ENCODE measurements at places on chromosomes 6 and 20.

DNA sequence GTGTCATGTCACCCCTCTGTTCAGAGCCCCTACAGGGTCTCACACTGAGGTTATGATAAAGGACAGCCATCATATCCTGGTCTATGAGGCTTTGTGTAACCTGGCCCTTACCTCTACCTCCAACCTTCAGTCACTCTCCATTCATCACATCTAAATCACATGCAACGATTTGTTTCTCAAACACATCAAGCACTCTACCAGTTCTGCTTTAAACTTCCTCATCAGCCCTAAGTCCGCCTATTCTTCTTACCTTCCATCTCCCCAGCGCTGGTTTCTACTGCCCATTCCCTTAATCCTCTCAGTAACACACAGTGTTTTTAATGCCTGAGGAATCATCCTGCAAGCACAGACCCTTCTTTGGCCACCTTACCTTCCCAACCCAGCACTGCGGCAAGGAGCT is 17.9 kb upstream of the BACH2 start:
- DNase-seq, result no peak
- no peaks in the 10 kb centered on the region for H3K4me1 ChIP-seq
- no peaks in the 10 kb centered on the region for H3K27me3 ChIP-seq
- H3K4me3 ChIP-seq, result no peak overlapping the region
- no peak overlapping the region for H3K27ac ChIP-seq
- no peaks in the 10 kb centered on the region for H3K36me3 ChIP-seq

DNA sequence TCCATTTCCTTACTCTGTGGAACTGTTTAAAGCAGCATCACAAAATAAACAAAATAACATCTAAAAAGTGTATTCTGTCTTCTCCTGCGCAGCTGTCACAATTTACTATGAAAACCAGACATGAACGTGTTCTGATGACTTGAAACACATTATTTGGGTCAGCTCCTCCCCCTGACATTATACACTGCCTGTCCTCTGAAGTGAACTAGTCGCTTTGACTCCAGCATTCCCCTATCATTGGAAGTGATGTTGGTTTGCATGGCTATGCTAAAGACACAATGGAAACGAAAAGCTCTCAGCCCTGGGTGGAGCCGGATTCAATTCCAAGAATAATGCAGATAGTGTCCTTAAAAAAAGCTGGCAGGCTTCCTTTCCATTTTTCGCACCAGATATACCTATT is 125.9 kb downstream of the FYN start:
- no peaks in the 10 kb centered on the region for H3K36me3 ChIP-seq
- no peak for DNase-seq
- H3K27me3 ChIP-seq, result no peaks in the 10 kb centered on the region
- H3K27ac ChIP-seq, result no peak overlapping the region

GRCh38 chr6:170049641-170050561 is 241.0 kb downstream of the DLL1 start:
- no peak overlapping the region for H3K4me3 ChIP-seq
- H3K27ac ChIP-seq, result no peak overlapping the region
- DNase-seq, result no peak

DNA sequence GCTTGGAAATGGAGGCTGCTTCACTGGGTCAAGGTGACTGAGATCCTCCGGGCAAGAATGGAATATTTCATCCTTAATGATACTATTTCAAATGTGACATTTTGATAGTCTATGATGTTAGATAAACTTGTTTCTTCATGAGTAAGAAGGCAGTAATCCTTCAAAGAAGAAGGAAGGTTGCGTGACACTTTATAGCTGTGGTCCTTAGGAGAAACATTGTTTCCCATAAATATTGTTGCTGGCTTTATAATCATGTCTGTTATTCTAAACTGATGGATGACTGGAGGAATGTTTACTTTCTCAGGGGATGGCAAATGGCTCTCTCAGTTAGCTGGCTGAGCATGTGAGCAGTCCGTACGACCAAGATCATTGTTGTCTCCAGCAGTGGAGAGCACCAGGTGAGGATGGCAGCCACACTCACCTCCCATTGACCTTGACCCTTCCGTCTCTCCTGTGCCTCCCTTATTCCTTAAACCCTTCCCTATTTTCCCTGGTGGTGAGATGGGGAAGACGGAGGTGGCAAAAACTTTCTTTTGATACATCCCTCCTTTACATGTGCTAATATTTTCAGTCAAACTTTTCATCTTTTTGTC is 171.2 kb upstream of the OLIG3 start:
- H3K27me3 ChIP-seq, result no peaks in the 10 kb centered on the region
- no peaks in the 10 kb centered on the region for H3K4me1 ChIP-seq
- H3K36me3 ChIP-seq, result no peaks in the 10 kb centered on the region
- H3K4me3 ChIP-seq, result no peak overlapping the region

DNA sequence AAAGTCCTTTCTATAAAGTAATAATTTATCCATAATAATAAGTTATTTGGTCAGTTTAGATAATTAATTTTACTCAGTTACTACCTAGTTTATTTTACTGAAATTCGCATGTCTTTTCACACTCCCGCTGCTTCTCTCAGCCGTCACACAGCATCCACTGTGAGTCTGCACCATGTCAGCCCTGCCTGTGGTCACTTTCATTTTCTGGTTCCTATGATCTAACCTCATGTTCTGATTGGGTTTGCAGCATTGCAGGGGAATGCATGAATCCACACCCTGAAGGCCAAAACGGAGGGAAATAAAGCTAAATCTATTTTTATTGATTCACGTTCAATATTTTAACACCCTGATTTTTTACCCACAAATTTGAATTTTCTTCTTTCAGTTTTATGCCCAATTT is 47.4 kb downstream of the PDE10A start:
- DNase-seq, result no peak
- H3K4me1 ChIP-seq, result no peaks in the 10 kb centered on the region
- H3K36me3 ChIP-seq, result no peaks in the 10 kb centered on the region
- no peaks in the 10 kb centered on the region for H3K27me3 ChIP-seq
- no peak overlapping the region for H3K27ac ChIP-seq

DNA sequence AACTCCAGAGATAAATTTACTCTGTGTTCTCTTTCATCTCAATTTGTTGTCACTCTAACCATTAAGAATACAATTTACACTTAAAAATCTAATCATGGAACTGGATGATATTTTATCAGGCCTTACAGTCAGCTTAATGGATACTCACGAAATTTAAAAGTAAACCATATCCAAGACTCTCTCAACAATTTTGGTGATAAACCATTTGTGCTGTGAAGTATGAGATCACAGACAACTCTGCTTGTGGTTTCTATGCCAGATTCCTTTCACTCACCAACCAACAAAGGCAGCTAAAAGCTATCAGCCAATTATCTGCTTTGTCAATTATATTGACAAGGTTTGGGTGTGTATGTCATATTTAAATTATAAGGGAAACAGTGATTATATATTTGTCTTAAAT is 155.8 kb downstream of the TRDN start:
- H3K4me1 ChIP-seq, result no peaks in the 10 kb centered on the region
- H3K36me3 ChIP-seq, result no peaks in the 10 kb centered on the region
- no peak for DNase-seq
- H3K27ac ChIP-seq, result no peak overlapping the region

DNA sequence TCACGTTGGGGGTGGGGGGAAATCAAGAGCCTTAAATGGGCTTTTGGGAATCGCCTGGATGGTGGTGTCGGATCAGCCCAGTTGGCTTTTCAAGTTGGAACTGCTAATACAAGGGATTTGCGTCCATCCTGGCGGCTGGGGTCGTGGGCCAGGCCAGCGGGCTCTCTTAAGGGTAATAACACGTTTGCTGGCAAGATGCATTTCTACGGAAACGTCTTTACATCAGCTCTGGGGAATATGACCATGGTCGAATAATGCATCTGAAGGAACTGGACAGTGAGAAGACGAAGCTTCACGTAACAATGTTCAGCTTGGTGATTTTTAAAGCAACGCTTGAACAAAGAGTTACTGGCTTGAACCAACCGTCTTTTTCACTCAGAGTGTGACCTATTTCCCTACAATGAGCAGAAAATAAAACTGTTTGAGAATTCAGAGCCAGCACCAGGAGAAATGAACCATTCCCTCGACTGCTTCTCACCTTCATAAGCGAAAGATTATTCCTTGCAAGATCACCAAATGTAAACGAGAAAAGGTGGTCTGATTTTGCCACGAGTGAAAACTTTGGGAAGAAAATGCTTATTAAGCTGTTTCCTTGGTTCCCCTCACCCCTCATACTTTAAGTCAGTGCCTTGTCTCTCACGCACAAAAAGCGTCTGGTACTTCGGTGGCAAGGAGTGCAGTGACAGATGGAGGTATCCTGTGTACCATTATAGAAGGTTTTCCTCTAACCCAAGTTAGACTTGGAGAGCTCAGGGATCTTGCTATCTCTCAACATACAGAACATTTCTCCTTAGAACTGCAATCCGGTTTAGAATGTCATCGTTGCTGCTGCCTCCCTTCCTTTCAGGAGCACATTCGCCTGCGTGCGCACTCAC is 1.4 kb upstream of the MARCKS start:
- peak overlapping the region; percentile 55 for H3K27ac ChIP-seq
- no peaks in the 10 kb centered on the region for H3K27me3 ChIP-seq
- peak overlapping the region; percentile 96 for H3K4me3 ChIP-seq
- peaks cover 9% of the 10 kb centered on the region for H3K4me1 ChIP-seq
- DNase-seq, result no peak

DNA sequence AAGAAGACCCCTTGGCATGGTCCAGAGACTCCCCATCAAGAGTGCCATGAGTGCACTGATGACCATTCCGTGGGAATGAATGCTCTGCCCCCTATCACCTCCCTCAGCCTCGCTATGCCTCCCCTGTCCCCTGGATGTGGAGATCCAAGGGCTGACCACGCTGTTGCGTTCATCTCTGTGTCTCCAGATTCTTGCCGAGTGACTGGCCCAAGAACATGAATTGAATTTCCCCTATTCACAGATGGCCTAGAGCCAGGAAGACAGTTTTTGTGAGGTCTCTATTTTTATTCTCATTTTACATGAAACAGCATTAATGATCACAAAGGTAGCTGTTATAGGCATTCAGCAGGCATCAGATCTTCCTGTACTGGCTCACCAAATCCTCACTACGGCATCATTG is 33.6 kb downstream of the MAFB start:
- H3K36me3 ChIP-seq, result no peaks in the 10 kb centered on the region
- H3K4me1 ChIP-seq, result no peaks in the 10 kb centered on the region
- no peak overlapping the region for H3K4me3 ChIP-seq
- no peak overlapping the region for H3K27ac ChIP-seq
- H3K27me3 ChIP-seq, result no peaks in the 10 kb centered on the region

DNA sequence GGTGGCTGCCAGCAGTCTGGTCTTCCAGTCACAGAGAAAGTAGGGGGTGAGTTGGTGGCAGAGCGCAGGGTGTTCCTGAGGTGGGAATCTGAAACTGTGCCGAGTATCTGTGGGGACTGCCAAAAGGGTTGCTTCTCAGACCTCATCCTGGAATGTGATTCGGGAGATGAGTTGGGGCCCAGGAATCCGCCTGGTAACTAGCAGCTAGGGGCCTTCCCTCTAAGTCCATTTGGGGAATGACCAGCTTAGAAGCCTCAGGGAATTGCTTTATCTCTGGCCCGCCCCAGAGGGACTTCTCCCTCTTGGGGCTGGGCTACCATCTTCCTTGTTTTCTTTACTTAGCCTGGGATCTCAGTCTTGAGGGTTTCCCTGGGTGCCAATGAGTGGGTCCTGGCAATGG is 49.6 kb downstream of the MOCS1 start:
- peaks cover 44% of the 10 kb centered on the region for H3K4me1 ChIP-seq
- no peak for DNase-seq
- H3K4me3 ChIP-seq, result no peak overlapping the region
- no peaks in the 10 kb centered on the region for H3K27me3 ChIP-seq

- no peaks in the 10 kb centered on the region for H3K27me3 ChIP-seq
- no peak for DNase-seq
- H3K36me3 ChIP-seq, result no peaks in the 10 kb centered on the region
- no peaks in the 10 kb centered on the region for H3K4me1 ChIP-seq
- H3K4me3 ChIP-seq, result no peak overlapping the region
Observed at GRCh38 chr6:55040102-55040848, 134.0 kb upstream of the HCRTR2 start.

DNA sequence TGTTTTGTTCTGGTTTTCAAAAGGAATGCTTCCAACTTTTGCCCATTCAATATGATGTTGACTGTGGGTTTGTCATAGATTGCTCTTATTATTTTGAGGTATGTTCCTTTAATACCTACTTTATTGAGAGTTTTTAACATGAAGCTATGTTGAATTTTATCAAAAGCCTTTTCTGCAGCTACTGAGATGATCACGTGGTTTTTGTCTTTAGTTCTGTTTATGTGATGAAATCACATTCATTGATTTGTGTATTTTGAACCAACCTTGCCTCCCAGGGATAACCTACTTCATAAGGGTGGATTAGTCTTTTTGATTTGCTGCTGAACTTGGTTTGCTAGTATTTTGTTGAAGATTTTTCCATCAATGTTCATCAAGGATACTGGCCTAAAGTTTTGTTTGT is 92.7 kb upstream of the TCF21 start:
- no peak overlapping the region for H3K4me3 ChIP-seq
- peaks cover 38% of the 10 kb centered on the region for H3K4me1 ChIP-seq

- H3K4me1 ChIP-seq, result peaks cover 6% of the 10 kb centered on the region
- no peaks in the 10 kb centered on the region for H3K36me3 ChIP-seq
- DNase-seq, result no peak
- no peaks in the 10 kb centered on the region for H3K27me3 ChIP-seq
Observed at GRCh38 chr6:70281923-70282311, 21.0 kb downstream of the COL9A1 start.

GRCh38 chr20:2817341-2817726 is 1.2 kb downstream of the TMEM239 start:
- no peak overlapping the region for H3K4me3 ChIP-seq
- no peak overlapping the region for H3K27ac ChIP-seq
- no peaks in the 10 kb centered on the region for H3K27me3 ChIP-seq
- peaks cover 9% of the 10 kb centered on the region for H3K4me1 ChIP-seq

DNA sequence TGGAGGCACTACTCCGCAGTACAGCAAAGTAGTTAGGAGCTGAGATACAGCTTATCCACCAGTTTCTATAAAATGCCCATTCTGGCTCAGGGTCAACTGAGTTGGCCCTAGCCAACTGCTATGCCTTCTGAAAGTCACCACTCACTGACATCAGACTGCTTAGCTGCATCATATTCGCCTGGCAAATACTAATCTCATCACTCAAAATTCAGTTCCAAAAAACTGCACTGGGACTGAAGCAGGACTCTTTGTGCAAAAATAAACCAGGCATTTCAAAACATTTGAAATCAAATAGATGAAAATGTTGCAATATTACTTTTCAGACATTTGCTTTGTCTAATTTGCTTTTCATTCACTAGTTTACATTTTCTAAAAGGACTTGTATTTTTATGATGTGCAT is 230.0 kb downstream of the ALDH8A1 start:
- no peak for DNase-seq
- H3K4me3 ChIP-seq, result no peak overlapping the region
- peak overlapping the region; percentile 61 for H3K27ac ChIP-seq
- no peaks in the 10 kb centered on the region for H3K27me3 ChIP-seq
- H3K36me3 ChIP-seq, result no peaks in the 10 kb centered on the region
- H3K4me1 ChIP-seq, result peaks cover 18% of the 10 kb centered on the region

Data from thoracic aorta (tissue), 2 donors.